T-helper 2 cell treated with Interferon-gamma antibody and Interleukin-4, amounts not matched to agents 5 μg/mL and 100 μg/mL, for 36 hours (primary cell): ENCODE measurements at places on chromosomes 1 and 21.

DNA sequence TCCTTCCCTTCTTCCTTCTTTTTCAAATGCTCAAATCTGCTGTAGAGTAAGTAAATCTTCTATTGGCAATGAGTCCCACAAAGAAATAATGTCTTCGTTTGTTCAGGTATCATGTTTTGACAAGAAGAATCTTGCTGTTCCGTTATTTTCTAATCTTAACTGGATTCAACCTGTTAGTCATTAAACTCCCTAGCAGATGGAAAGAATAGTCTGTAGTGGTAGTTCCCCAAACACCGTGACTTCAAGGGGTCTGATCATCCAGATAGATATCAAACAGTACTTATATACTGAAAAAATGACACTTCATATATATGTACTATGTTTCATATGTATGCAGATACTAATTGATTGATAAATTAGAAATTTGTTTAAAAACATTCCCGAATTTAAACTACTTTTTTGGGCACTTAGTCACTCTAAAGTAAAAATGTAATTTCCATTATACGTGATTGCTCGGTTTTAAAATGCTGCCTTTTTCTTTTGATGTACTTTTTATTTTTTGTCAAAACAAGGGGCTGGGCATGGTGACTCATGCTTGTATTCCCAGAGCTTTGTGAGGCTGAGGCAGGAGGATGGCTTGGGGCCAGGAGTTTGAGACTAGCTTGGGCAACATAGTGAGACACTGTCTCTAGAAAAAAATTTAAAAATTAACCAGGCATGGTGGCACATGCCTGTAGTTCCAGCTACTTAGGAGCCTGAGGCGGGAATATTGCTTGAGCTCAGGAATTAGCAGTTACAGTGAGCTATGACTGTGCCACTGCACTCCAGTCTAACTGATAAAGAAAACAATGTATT lies 335.7 kb upstream of the SNX7 start:
- peaks cover 7% of the 10 kb centered on the region for H3K27me3 ChIP-seq
- H3K4me3 ChIP-seq: no peak overlapping the region
- peaks cover 11% of the 10 kb centered on the region for H3K4me1 ChIP-seq
- no peaks in the 10 kb centered on the region for H3K36me3 ChIP-seq
- no peak overlapping the region for H3K27ac ChIP-seq
- no peak for DNase-seq

GRCh38 chr1:36894824-36895223 lies 139.5 kb downstream of the GRIK3 start:
- H3K4me1 ChIP-seq: no peaks in the 10 kb centered on the region
- H3K27me3 ChIP-seq: no peaks in the 10 kb centered on the region
- H3K4me3 ChIP-seq: no peak overlapping the region
- H3K36me3 ChIP-seq: no peaks in the 10 kb centered on the region
- no peak overlapping the region for H3K27ac ChIP-seq

DNA sequence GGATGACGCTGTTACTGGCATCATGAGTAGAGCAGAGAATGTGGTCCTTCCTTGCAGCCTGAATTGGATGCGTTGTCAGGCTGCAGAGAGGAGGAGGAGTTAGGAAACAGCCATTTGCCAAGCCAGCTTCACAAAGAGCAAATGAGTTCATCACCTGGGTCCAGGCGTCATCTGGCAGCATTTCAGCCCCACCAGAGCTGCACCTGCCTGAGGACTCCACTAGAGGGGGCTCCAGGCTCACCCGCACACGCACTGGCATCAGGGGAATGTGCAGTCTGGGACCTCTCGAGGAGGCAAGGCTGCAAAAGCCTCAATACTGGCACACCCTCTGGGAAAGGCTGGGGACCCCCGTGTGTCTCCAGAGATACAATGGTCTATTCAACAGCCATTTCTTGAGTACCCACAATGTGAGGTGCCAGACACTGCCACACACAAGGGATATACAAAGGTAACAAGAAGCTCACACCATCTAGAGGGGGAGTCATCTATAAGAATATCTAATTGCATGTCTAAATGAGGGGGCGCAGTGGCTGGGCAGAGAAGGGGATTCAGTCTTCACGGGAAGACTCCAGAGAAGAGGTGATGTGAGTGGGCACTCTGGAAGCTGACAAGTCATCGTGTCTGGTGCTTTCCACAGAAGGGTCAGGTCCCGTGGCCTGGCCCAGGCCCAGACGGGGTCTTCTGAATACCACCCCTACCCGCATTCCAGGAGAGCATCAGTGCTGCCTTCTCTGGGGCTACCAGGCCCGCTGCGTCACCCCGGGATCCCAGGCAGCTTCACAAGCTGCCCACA lies 53.5 kb upstream of the CNTN2 start:
- no peak overlapping the region for H3K27ac ChIP-seq
- H3K4me3 ChIP-seq: no peak overlapping the region
- peaks cover 2% of the 10 kb centered on the region for H3K27me3 ChIP-seq

GRCh38 chr1:9190234-9190633 lies 44.3 kb upstream of the H6PD start:
- H3K4me3 ChIP-seq: no peak overlapping the region
- no peak overlapping the region for H3K27ac ChIP-seq
- peaks cover 3% of the 10 kb centered on the region for H3K4me1 ChIP-seq
- no peak for DNase-seq

DNA sequence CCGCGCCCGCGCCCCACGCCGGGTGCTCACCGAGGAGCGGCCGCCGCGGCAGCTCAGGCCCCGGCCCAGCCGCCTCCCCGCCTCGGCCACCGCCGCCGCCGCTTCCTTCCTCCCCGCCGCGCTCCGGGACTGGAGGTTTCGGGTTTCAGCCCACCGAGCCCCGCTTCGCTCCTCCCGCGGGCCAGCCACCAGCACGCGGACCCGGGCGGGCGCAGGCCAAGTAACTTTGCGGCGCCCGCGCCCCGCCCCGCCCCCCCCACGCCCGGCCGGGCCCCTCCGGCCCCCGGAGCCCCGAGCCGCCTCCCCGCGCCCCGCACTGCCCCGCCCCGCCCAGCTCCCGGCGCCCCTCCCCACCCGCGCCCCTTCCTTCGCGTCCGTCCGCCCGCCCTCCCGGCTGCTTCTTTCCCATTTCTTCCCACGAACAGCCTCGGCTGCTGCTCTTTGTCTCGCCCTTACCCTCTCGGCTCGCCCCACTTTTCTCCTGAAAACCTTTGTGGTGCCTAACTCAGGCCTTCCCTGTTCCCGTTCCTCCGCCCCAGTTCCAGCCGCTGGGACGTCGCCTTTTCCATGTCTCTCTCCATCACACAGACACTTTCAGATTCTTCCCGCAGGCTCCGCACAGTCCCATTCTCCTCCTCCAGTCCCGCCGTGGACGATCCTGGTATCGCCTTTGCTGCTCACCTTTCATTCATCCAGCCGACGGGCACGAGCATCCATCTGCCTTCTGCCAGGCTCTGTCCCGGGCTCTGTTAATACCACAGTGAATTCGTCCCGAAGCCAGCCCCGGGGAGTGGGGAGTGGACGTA lies at the start of gene GPR161:
Gene GPR161, minus strand, starts transcription at position 222 of the 806 bp plus-strand sequence. CDS start 32,080 bp downstream, outside the sequence.
- peak within 1 kb of the TSS; percentile 72 for H3K27ac ChIP-seq
- H3K36me3 ChIP-seq: peaks cover 3% of the 10 kb centered on the region
- no peak for DNase-seq
- H3K27me3 ChIP-seq: peaks cover 57% of the 10 kb centered on the region
- peaks cover 13% of the 10 kb centered on the region for H3K4me1 ChIP-seq

- no peaks in the 10 kb centered on the region for H3K4me1 ChIP-seq
- H3K36me3 ChIP-seq: no peaks in the 10 kb centered on the region
- DNase-seq: no peak
- peaks cover 44% of the 10 kb centered on the region for H3K27me3 ChIP-seq
Measured at GRCh38 chr1:100543640-100544039, 5.7 kb downstream of the GPR88 start.

DNA sequence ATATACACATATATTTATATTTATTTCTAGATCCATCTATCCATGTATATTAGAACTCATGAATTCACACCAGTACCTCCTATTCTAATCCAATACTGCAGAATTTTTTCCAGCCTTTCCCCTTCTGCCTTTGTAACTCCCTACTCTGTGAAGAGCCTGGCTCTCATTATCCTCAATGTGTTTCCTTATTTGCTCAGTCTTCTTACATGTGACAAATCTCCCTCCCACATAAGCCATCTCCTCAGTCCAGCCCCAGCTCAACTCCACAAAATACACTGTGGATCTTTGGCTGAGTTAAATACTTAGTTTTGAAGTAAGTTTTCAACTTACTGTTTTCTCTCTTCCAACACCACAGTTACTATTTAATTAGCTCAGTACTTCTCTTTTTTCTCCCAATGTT lies 45.7 kb downstream of the ATP5PO start:
- H3K36me3 ChIP-seq: no peaks in the 10 kb centered on the region
- no peak for DNase-seq
- peaks cover 3% of the 10 kb centered on the region for H3K27me3 ChIP-seq

GRCh38 chr1:2312515-2313301 lies 78.6 kb downstream of the MORN1 start:
- DNase-seq: no peak
- peak overlapping the region; percentile 26 for H3K27ac ChIP-seq
- H3K4me3 ChIP-seq: no peak overlapping the region
- peaks cover 5% of the 10 kb centered on the region for H3K4me1 ChIP-seq

- DNase-seq: no peak
- no peak overlapping the region for H3K4me3 ChIP-seq
- peaks cover 5% of the 10 kb centered on the region for H3K4me1 ChIP-seq
- peaks cover 43% of the 10 kb centered on the region for H3K36me3 ChIP-seq
- no peak overlapping the region for H3K27ac ChIP-seq
Measured at GRCh38 chr21:43694437-43695079, 24.4 kb upstream of the PDXK start.

- peak overlapping the region; percentile 77 for H3K4me3 ChIP-seq
- no peaks in the 10 kb centered on the region for H3K27me3 ChIP-seq
- peaks cover 49% of the 10 kb centered on the region for H3K4me1 ChIP-seq
- DNase-seq: peak; percentile 42
- H3K36me3 ChIP-seq: peaks cover 3% of the 10 kb centered on the region
- H3K27ac ChIP-seq: peak overlapping the region; percentile 68
Measured at GRCh38 chr1:212700892-212701819, 1.5 kb upstream of the BATF3 start.

DNA sequence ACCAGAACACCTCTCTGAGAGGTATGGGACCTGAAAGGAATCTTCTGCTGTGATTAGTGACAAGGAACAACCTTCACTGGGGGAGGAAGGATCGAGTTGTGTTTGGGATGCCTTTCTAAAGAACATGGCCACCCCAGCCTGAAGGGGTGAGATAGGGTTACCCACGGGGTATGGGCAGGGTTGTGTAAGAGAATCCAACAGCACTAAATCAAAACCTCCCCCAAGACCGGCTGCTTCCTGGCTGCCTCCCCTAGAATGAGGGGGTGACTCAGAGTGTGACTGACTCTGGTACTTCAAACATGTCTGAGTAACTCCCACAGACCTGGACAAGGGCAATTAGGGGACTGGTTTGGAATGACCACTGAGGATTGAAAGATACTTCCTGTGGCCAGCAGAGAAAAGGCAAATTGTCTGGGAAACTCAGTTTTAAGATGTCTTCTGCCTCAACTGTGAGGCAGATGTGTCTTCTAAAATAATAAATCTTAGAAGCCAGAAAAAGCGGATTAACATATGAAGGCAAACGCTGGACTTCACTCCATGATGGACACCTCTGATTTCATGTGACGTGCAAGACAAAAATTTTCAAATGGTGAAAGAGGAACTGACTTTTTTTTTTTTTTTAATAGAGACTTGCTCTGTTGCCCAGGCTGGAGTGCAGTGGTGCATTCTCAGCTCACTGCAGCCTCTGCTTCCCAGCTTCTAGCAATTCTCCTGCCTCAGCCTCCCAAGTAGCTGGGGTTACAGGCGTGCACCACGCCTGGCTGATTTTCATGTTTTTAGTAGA lies 6.7 kb upstream of the PTPN14 start:
- peaks cover 8% of the 10 kb centered on the region for H3K4me1 ChIP-seq
- DNase-seq: no peak
- H3K27ac ChIP-seq: no peak overlapping the region
- H3K4me3 ChIP-seq: no peak overlapping the region

- peaks cover 5% of the 10 kb centered on the region for H3K27me3 ChIP-seq
- H3K4me1 ChIP-seq: peaks cover 25% of the 10 kb centered on the region
- no peak for DNase-seq
- no peak overlapping the region for H3K27ac ChIP-seq
- H3K36me3 ChIP-seq: no peaks in the 10 kb centered on the region
Measured at GRCh38 chr1:205214756-205215155, 3.3 kb upstream of the DSTYK start.

DNA sequence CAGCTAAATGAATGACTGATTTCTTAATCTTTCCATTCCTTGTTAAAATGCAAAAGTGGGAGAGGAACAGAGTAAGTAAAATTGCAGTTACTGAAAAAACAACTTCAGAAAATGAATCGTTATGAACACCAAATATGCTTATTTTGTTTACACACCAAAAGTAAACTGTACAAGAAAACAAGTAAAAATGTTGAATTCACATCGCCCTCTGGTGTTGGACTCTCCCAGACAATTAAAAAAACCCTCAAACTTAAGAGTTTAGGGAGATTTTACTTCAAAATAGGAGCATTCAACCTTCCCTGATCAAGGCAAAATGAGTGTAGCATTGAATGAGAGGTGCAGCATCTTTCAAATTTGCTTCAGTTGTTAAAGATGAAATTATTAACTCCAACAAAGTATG lies 19.4 kb upstream of the ESRRG start:
- H3K27ac ChIP-seq: no peak overlapping the region
- no peaks in the 10 kb centered on the region for H3K4me1 ChIP-seq
- H3K36me3 ChIP-seq: no peaks in the 10 kb centered on the region
- no peak overlapping the region for H3K4me3 ChIP-seq
- H3K27me3 ChIP-seq: no peaks in the 10 kb centered on the region

DNA sequence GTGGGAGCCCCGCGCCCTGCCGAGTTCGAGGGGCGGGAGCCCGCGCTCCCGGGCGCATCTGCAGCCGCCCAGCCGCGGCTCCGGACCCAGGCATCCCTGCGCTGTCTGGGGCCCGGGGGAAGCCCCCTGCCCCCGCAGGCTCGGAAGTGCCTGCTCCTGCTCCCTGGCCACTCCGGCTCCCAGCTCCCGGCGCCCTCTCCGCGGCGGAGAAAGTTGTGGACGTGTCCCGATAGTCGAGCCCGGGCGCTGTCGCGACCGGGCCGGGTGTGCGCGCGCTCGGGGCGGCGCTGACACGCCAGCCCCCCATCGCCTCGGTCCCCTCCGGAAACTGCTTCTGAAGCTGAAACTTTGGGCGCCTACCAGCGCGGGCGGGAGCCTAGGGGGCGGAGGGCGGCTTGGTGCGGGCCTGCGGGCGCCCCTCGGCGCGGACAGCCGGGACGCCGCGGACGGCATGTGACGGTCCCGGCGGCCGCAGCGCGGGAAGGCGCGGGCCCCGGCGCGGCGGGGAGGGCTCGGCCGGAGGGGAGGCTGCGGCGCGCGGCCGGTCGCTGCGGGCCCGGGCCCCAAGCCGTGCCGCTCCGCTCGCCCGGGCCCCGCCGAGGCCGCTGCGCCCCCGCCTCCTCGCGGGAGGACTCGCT lies 515 bp downstream of the MAN1C1 start:
- no peak overlapping the region for H3K4me3 ChIP-seq
- no peak overlapping the region for H3K27ac ChIP-seq
- peaks cover 74% of the 10 kb centered on the region for H3K27me3 ChIP-seq
- H3K4me1 ChIP-seq: peaks cover 55% of the 10 kb centered on the region
- DNase-seq: no peak

GRCh38 chr21:42320791-42321190 lies 5.6 kb upstream of the TFF3 start:
- peaks cover 16% of the 10 kb centered on the region for H3K27me3 ChIP-seq
- H3K36me3 ChIP-seq: no peaks in the 10 kb centered on the region
- H3K27ac ChIP-seq: no peak overlapping the region
- no peak for DNase-seq
- no peak overlapping the region for H3K4me3 ChIP-seq
- H3K4me1 ChIP-seq: peaks cover 5% of the 10 kb centered on the region
